Lung (tissue), 17 donors: ENCODE measurements at places on chromosomes 12 and 14.

- no peak for DNase-seq
Measured at GRCh38 chr14:31029016-31029970, 3.1 kb upstream of the STRN3 start.

DNA sequence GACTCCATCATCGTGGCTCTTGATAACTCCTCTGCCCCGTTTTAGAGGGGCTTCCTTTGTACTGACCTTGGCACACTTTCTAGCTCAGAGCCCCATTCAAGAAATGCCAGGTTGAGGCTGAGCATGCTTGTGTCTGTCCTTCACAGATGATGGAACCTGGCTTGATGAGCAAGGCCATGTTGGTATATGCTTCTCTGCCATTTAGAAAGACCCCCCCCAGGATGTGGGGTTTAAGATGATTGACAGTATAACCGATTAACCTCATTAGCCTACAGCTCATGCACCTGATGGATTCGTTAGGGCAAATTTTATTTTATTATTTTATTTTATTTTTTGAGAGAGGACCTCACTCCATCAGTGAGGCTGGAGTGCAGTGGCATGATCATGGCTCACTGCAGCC lies 21.0 kb downstream of the BATF start:
- no peak for DNase-seq

DNA sequence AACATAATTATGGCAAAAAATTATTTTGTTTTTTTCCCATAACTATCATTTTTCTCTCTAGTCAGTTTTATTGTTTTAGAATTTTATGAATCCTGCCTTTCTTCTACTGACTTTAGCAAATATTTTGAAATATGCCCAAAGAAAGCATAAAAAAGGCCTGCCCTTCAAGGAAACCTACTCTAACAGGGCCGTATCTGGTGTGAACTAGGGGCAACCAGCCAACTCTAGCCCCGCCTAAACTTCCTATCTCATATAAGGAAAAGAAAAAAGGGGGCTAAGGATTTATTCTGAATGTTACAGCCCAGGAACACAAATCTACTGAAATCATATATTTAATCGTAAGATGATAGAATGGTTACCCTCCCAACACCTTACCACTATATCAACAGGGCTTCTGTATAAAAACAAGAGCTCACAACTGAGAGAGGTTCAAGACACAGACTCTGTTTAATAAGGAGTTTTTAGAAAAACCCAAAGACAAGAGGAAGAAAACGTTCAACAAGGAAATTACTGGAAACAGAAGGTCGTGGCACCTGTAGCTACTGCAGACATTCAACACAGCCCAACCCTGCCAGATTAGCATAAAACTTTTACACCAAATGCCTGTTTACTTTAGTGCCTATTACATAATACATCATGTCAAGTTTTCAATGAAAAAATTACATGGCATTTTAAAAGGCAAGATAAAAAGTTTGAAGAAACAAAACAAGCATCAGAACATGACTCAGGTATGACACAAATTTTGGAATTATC lies 12.9 kb upstream of the EPYC start:
- no peak for DNase-seq

GRCh38 chr12:53376747-53377146 lies 3.2 kb upstream of the SP1 start:
- no peak for DNase-seq

GRCh38 chr12:120760349-120761254 lies 35.0 kb downstream of the ACADS start:
- DNase-seq = peak; percentile 34

GRCh38 chr12:57456145-57456700 lies 1.1 kb downstream of the INHBE start:
- peak; percentile 40 for DNase-seq

- DNase-seq = peak; percentile 40
Measured at GRCh38 chr12:120290609-120291305, 946 bp downstream of the RNU4-2 start.

- DNase-seq = no peak
Measured at GRCh38 chr12:78034025-78034424, 203.3 kb downstream of the NAV3 start.

- no peak for DNase-seq
Measured at GRCh38 chr12:5923043-5923605, 21.9 kb downstream of the ANO2 start.

DNA sequence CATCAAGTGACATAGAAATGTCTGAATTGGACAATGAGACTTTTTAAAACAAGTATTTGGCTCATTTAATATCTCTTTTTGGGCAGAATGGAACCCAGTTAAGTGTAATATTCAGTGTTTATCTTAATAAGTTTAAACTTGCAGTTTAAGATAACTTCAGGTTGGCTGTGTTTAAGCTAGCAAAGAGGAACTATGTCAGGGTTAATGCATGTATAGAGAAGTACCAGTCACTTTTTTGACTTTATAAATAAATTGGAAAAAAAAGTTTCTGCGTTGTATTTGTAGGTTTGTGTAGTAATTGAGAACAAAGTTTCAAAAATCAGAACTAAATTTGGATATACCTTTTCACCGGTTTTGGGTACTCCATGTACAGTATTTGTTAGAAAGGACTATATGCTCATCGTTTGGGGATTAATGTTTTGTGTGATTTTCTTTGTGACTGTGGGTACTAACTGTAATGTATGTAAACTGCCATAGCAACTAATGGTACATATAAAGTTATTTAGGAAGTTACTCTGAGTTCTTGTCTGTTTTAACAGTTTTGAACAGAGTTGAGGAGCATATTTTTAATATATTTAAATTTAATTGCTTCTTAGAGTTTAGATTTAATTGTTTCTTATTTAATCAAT lies 4.5 kb downstream of the HMGA2 start:
- no peak for DNase-seq

DNA sequence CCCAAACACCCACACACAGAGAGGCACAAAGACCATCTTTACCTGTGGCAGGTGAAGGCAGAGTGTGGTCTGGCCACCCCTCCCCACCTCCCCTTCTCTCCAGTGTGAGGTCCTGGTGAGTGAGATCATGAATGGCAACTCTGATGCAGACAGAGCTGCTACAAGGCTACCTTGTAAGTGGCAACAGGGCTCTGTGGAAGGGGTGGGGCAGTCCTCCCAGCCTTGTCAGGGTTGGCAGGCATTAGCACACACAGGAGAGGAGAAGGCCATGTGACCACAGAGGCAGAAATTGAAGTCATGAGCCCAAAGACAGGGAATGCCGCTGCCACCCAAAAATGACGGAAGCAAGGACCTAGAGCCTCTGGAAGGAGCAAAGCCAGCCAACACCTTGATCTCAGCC lies 30.7 kb downstream of the VWF start:
- no peak for DNase-seq

DNA sequence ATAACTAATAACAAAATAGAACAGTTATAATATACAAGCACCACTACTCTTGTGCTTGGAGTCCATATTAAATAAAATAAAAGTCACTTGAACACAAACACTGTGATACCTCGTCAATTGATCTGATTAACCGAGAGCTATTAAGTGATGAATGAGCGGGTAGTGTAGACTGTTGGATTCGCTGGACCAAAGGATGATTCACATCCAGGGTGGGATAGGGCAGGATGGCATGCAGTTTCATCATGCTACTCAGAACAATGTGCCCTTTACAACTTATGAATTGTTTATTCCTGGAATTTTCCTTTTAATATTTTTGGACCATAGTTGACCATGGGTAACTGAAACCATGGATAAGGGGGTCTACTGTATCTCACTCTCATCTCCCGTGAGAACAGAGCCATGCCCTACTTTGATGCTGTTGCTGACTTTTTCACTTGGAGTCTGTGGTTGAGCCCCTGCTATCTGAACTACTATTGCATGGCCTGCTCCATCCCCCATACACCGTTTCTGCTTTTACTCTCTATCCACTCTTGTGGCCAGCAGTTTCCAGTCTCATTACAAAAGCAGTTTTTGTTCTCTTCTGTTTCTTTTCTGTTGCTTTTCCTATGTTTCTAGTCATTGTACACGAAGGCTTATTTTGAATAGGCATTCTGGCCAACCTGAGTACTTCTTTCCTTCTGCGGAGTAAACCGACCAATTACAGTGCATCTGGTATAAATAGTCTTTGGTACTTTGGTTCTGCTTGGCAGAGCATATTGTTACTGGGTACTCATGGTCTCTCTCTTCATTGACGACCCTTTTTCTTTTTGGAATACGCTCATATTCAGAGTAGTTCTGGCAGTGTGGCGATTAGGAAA lies 12.2 kb downstream of the TMTC2 start:
- DNase-seq = no peak

GRCh38 chr14:97177016-97177415 lies 379.8 kb downstream of the VRK1 start:
- DNase-seq = no peak

DNA sequence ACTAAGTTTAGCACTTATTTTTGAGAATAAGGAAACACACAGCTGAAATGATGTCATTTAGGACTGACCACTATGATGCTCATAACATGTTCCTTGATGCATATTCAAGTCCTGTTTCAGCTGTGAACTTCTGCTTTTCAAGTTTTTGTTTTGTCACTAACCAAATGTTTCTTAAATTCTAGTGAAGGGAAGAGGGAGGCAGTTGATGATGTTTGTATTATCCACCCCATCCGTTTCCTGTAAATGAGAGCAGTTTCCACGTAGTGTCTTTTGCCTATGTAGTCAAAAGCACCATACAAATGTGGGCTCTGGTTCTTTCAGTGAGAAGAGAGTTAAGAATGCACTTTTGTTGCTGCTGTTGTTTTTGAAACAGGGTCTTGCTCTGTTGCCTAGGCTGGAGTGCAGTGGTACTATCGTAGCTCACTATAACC lies 491.8 kb downstream of the PCNX1 start:
- DNase-seq = peak; percentile 32

- DNase-seq = no peak
Measured at GRCh38 chr12:32921397-32921796, 24.8 kb upstream of the PKP2 start.

DNA sequence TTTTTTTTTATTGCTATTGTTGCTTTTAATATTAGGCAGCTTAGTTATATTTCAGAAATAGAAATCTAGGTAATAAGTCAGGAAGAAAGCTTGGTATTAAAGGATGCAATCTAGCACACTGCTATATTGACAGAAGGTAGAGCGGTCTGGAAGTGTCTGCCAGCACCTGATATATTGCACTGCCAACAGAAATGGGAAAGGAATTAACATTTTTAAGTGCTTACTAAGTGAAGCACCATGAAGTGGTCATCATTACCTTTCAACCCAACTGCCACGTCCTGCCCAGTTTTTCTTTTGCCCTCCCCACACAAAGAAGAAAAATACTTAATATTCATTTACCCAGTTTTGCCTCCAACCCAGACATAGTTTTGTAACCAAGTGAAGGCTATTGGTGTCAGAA lies 163.5 kb downstream of the KITLG start:
- DNase-seq = no peak

DNA sequence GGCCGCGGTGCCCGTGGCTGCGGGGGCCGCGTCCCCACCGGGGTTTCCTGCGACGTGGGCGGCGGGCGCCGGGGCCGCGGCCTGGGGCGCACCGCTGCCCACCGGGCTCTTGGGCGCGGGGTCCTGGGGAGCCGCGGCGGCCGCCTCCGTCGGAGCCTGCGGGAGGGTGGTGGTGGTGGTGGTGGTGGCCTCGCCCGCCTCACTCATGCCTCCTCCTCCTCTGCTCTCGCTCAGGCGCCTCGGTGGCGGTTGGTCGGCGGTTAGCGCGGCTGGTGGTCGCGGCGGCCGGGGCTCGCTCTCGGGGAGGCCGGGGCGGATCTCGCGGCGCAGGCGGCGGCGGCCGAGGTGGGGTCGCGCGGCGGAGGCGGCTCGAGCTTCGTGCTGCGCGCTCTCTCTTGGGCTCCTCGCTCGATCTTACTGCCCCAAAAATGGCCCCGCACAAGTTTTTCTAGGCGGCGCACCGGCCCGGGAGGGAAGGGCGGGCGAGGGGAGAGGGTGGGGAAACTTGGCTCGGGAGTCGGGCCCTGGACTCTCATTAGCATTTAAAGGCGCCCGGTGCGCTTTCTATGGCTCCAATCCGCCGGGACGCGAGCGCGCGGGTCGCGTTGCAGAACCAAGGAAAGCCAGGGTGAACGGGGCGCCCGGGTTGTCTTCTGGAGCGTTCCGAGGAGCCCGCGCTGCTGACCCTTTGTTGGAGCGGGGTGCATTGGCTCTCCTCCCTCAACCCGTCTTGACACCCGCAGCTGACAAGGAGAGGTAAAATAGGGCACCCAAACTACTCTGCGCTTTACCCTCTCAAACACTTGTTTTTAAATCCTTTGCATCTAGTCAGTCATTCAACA lies at the start of gene YBX3:
YBX3 (minus strand) TSS at position 419 of the 842 bp plus-strand sequence; CDS start at position 207, 212 bp downstream.
- peak; percentile 90 for DNase-seq

GRCh38 chr14:76687611-76688382 lies 73.5 kb upstream of the VASH1 start:
- peak; percentile 84 for DNase-seq

- peak; percentile 26 for DNase-seq
Measured at GRCh38 chr14:44820230-44820964, 141.3 kb downstream of the KLHL28 start.

- DNase-seq = no peak
Measured at GRCh38 chr14:65198346-65198745, 96.0 kb upstream of the MAX start.

DNA sequence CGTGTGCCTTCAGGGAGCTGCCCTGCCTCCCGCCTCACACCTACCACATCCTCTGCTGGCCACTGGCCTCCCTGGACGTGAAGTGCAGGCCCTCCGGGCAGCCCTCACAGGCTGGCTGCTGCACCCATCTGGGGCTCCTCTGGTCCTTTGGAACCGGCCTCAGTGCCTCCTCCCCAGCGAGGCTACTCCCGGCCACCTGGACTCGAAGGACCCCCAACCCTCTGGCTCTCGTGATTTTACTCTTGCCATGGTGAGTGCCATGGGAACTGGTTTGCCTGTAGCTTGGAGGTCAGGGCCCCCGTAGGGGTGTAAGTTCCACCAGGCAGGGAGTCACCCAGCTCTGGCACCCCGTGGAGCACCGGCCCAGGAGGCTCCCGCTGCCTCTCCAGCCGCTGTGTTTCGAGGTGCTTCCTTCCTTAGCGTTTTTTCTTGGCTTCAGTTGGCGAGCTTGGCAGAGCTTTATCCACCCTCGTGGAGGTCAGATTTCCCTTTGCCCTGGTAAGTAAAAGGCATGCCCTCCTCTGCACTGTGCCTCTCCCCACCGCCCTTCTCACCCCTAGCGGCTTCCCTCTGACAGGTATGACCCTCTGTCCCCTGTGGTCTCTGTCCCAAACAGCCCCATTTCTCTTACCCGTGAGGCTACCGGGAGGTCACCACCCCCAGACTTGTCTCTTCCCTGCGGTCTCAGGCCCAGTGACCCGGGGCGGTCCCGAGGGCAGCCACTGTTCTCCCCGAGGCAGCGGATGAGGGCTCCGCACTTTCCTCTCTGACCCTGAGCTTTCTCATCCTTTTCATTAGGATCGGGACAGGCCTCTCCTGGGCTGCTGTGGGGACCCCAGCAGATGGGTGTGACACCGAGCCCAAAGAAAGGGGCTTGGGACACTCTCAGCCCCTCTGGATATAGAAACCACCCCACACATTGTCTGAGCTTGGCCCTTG lies 203.1 kb upstream of the C14orf180 start:
- no peak for DNase-seq
